GM12892 (cell line): ENCODE measurements at places on chromosomes 16 and 17.
A peak's percentile ranks its signal among the peaks of the same experiment; 100 is the strongest.

DNA sequence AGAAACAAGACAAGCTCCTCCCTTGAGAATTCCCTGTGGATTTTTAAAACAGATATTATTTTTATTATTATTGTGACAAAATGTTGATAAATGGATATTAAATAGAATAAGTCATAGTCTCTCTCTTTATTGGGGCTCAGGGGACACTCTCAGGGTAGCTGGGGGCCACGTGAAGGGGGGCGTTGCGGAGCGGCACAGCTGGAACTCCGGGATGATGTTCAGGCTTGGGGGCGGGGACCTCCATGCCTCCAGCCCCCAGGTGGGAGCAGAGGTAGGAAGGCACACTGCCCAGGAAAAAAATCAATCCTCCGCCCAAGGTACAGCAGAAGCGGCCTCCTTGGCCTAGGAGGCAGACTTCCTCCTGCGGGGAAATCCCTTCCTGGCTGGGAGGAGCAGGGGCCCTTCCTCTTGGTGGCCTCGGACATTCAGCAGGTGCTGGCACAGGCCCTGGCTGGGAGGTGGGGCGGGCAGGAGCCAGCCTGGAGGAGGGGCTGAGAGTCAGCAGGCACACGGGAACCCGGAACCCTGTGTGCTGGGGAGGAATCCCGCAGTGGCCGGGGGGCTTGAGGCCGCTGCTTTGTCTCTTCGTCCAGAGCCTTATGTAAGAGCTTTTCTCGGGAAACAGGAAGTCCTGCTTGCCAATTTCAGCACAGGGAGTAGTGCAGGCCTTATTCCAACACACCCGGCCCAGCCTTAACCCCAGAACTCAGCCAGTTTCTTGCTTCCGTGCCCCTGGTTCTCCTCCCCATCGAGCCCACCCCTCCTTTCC is 591 bp upstream of the TNFSF13 start:
- peak; percentile 44 for DNase-seq

- DNase-seq, result no peak
These were observed 94.3 kb downstream of the TBC1D16 start for GRCh38 chr17:79941088-79942010.

GRCh38 chr16:77344341-77344740 is 90.5 kb downstream of the ADAMTS18 start:
- no peak for DNase-seq

GRCh38 chr17:82022310-82022980 is at the start of gene CENPX:
CENPX (minus strand) TSS chr17:82022878; CDS start chr17:82022861, 17 bp downstream.
- DNase-seq, result no peak

DNA sequence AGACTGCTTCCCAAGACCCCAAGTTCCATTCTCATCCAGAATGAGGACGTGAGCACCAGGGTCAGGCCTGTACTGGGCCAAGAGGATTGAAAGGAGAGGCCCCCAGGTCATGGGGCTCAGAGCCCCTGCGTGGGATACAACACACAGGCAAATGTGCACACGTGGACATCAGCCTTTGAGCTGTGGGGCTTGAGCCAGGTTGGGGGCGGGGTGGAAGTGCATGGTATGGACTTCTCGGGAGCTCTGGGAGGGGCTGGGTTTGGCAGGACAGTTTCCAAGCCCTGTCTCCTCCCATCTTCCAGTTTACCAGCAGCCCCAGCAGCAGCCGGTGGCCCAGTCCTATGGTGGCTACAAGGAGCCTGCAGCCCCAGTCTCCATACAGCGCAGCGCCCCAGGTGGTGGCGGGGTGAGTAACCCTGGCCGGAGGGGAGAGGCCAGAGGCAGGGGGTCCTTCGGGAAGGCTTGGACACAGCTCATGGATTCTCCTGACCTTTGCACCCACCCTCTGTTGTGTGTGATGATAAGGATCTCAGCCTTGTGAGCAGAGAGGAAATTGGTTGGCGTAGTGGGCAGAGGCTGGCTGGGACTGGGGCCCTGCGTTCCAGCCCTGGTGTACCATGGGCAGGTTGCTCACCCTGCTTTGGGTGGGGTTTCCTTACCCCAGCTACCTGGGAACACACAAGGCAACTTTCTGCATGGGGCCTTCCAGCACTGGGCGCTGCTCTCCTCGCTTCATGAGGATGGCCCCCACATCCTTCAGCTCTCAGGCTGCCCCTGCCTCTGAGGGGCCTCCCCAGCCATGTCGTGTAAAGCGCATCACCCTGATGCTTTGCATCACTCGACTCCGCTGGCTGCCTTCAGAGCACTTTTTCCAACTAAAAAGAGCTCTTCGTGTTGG is 10.4 kb upstream of the LASP1NB start:
- DNase-seq, result no peak

DNA sequence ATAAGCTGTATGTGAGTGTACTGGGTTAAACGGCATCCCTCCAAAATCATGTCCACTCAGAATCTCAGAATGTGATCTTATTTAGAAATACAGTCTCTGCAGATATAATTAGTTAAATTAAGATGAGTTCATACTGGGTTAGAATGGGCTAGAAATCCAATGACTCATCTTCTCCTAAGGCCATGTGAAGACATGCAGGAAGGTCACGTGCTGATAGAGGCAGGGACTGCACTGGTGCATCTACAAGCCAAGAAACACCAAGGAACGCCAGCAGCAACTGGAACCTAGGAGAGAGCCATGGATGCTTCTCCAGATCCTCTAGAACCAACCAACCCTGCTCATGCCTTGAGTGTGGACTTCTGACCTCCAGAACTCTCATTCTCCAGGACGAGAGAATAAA is 241.0 kb downstream of the XYLT1 start:
- DNase-seq, result no peak

- DNase-seq, result no peak
These were observed 5.1 kb downstream of the PHF12 start for GRCh38 chr17:28946239-28946638.
